Right cardiac atrium (tissue), 5 donors: ENCODE measurements at places on chromosomes 16 and 17.

DNA sequence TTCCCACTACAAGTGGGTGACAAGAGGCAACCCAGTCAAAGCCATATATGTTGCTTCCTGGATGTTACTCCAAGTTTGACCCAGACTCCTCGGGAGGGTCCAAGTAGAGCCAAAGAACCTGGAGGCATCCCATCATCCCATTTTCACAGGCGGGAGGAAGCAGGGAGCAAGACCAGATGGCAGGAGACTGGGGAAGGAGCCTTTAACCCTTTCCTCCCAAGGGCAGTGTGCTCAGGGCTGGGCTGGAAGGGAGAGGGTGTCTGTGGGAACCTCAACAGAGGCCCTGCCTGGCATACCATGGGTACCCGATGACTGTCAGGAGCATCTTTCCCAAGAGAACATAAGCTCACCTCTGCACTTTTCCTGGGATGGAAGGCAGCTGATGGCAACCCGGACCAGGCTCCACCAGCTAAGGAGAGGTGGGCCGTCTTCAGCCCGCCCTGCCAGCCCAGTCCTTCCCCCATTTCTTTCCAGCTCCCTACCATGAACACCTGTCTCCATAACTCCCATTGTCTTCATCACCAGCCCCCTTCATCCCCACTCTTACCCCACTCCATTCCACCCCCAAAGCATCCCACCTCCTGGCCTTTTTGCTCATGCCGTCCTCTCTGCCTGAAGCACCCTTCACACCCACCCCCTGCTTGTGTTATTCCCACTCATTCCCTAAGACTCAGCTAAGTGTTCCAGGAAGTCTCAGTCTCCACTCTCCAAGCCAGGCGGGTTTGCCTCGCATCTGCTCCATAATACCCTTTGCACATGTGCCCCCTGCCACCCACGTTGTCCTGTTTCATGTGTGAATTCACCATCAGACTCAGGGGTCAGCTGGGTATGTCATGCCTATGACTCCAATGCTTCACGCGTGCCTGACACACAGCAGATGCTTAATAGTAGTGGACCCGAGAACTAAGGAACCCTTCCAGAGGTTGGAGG is 5.9 kb upstream of the SLC16A5 start:
- no peak for DNase-seq

GRCh38 chr17:50955160-50955559 is 89.0 kb upstream of the TOB1 start:
- no peak for DNase-seq

- DNase-seq, result no peak
These were observed 50.0 kb downstream of the SSH2 start for GRCh38 chr17:29880031-29880430.

DNA sequence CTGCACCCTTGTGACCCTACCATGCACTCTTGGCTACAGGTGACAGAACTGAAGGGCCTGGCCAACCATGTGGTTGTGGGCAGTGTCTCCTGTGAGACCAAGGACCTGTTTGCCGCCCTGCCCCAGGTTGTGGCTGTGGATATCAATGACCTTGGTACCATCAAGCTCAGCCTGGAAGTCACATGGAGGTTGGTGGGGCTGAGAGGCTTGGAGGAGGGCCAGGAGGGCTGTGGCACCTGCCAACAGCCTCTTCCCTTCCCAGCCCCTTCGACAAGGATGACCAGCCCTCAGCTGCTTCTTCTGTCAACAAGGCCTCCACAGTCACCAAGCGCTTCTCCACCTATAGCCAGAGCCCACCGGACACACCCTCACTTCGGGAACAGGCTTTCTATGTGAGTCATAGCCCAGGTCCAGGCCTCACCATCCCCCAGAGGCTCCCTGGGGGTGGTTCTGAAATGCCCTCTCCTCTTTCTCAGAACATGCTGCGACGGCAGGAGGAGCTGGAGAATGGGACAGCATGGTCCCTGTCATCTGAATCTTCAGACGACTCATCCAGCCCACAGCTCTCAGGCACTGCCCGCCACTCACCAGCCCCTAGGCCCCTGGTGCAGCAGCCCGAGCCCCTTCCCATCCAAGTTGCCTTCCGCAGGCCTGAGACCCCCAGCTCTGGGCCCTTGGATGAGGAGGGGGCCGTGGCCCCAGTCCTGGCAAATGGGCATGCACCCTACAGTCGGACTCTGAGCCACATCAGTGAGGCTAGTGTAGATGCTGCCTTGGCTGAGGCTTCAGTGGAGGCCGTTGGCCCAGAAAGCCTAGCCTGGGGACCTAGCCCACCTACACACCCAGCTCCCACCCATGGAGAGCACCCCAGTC is 13.0 kb downstream of the RIPOR1 start:
- DNase-seq, result peak; percentile 77

DNA sequence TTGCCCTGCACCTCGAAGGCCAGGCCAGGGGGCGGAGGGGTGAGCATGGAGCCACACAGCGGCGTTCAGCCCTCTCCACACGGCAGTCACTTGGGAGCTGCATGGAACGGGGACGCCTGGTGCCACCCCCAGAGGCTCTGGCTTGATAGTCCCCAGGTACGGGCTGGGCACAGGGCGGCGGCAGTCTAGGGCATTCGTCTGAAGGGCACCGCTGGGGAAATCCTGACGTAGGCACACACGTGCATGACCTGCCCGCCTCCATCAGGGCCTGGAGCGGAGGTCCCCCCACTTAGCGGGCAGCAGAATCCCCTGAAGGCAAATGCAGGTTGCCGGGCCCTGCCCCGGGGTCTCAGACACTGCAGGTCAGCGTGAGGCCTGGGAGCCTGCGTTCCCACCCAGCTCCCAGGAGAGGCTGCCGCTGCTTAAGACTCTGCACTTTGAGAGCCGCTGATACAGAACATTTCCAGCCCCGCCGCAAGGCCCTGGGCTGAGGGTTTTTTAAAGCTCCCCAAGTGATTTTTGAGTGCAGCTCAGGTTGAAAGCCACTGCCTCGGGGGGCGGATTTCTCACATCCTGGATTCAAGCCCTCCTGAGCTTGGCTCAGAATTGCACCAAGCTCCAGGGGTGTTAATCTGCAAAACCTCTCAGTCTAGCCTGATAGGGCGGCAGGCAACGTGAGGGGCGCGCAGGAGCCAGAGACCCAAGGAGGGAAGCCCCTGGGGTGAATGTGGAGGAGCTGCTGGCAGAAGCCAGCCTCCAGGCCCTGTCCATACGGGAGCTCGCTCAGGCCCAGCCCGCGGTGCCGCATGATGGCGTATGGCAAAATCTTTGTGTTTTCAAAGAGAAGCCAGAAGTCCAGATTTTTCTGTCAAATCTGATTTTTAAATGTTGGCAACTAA is 182.3 kb upstream of the GSE1 start:
- no peak for DNase-seq

DNA sequence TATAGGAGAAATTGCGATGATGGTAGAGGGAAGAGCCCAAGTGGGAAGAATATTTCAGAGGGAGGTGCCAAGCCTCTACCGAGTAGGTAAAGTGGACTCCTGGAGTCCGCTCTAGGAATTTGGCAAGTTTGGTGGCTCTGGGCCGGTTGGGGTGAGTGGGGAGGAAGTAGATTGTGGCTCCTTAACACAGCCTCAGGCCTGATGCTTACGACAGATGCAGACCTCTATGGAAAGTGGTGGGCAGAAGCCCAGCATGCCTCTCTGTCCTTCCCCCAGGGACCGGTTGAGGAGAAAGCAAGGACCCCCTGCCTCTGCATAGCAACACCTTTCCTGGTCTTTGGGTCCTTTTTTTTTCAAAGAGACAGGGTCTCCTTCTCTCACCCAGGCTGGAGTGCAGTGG is 55.9 kb upstream of the SIAH1 start:
- DNase-seq, result no peak

- no peak for DNase-seq
These were observed 13.4 kb downstream of the ST6GALNAC1 start for GRCh38 chr17:76630151-76630550.

- peak; percentile 25 for DNase-seq
These were observed 761 bp upstream of the CCL8 start for GRCh38 chr17:34318474-34318873.

- no peak for DNase-seq
These were observed 91.9 kb downstream of the ABCC1 start for GRCh38 chr16:16041196-16041892.

- no peak for DNase-seq
These were observed 5.5 kb downstream of the KDM8 start for GRCh38 chr16:27208796-27209195.

DNA sequence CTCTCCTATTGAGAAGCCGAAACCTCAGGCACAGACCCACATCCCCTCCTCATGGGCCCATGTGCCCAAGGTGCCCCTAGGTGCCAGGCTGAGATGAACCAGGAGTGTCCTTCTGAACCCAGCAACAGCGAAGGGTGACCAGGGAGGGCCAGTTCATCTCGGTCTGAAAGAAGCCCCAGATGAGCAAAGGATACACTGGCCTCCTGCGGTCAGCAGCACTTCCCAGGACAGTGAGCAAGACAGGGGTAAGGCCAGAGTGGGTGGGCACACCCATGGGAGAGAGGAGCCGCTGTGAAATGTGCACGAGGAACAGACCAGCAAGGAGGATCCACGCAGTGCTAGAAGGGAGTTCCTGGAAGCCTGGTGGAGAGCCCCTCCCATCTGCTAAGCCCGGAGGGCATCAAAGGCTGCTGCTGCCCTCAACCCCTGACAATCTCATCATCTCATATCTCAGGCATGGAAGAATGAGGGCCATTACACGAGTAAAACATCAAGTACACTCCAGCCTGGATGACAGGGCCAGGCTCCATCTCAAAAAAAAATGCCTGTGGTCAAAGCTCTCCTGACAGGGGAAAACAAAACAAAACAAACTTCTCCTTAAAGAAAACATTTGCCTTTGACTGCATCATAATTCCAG is 3.3 kb upstream of the HBZ start:
- no peak for DNase-seq

DNA sequence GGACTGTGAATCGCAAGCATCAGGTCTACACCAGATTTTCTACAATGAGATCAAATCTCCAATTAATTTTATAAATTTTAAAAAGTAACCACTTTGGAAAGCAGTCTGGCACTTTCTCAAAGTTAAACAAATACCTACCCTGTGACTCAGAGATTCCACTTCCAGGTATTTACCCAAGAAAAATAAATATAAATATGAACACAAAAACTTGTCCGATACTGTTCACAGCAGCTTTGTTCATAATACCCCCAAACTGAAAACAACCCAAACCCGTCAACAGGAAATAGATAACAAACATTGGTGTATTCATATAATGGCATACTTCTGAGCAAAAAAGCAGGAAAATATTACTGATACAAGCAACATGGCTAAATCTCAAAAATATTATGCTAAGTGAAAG is 12.1 kb downstream of the ZDHHC7 start:
- no peak for DNase-seq

DNA sequence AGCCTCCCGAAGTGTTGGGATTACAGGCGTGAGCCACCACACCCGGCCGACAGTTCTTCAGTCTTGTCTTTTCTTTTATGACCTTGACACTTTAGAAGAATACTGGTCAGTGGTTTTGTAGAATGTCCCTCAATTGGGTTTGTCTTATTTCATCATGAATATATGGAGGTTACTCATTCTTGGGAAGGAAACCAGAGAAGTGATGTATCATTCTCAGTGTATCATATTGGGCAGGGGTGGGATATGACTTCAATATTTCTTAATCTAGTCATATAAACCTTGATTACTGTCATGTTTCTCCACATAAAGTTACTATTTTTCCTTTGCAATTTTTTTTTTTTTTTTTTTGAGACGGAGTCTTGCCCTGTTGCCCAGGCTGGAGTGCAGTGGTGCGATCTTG is 36.9 kb downstream of the SNTB2 start:
- DNase-seq, result no peak

DNA sequence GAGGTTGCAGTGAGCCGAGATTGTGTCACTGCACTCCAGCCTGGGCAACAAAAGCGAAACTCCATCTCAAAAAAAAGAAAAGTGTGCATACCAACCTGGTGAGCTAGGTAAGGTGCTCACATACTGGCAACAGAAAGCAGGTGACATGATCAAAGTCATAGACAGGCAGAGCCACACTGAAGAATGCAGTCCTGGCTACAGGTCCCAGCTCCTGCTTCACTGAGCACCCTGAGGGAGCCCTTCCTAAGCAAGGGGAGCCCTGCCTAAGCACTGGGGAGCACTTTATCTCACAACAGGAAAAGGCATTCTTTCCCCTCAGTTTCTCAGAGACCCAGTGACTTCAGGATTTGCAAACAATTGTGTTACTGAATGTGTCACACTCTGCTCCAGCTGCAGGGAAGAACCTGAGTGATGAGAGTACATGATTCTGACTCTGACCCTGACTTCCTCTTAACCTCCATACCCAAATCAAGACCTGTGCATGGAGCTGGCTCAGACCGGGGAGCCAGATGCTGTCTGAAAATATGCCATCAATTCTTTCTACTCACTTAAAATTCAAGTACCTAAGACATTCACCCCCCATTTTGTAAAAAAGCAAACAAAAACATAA is 40.5 kb downstream of the ANKRD11 start:
- DNase-seq, result no peak

DNA sequence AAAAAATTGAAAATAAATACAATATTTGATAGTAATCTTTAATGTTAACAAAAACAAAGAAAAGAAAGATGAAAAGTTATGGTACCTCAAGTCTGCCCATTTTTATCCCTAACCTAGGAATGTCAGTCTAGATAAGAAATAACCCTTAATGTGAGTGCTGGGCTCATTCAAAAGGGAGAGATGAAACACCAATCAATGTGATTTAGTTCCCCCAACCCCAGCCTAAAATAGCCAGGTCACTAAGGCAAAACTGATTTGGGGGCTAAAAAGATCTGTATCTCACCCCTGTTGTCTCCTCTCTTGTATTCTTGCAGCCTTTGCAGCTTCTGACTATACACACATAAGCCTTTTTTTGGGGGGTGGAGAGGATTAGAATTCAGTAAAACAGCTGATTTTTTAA is 3.2 kb upstream of the IGF2BP1 start:
- DNase-seq, result no peak

GRCh38 chr16:85849388-85849787 is 49.6 kb upstream of the IRF8 start:
- DNase-seq, result no peak

DNA sequence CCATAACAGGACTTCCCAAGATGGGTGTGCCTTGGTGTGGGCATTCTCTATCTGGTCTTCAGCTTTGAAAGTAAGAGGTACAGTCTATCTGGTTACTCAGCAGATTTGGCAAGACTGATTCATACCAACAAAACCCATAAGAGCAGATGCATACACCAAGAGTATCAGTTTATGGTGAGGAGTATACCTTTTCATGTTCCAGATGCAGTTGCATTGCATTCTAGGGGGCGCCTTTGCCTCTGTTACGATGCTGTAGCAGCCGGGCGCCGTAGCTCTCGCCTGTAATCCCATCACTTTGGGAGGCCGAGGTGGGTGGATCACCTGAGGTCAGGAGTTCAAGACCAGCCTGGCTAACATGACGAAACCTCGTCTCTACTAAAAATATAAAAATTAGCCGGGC is 31.1 kb upstream of the CARMIL2 start:
- no peak for DNase-seq

- DNase-seq, result no peak
These were observed 176.3 kb downstream of the HS3ST3A1 start for GRCh38 chr17:13425390-13425789.
